AML-193 (cell line): ENCODE measurements at places on chromosomes 7 and 10.

GRCh38 chr7:158689488-158689887 is 15.1 kb downstream of the NCAPG2 start:
- no peak for DNase-seq

- peak; percentile 87 for DNase-seq
Measured at GRCh38 chr7:155206318-155207020, 91.2 kb upstream of the INSIG1 start.

- no peak for DNase-seq
Measured at GRCh38 chr7:22338877-22339276, 18.1 kb downstream of the RAPGEF5 start.

- DNase-seq = peak; percentile 21
Measured at GRCh38 chr10:74213571-74214162, 62.6 kb downstream of the ADK start.

- DNase-seq = no peak
Measured at GRCh38 chr10:127090138-127090537, 106.3 kb downstream of the INSYN2A start.

GRCh38 chr7:47709051-47709450 is 127.1 kb upstream of the TNS3 start:
- no peak for DNase-seq

DNA sequence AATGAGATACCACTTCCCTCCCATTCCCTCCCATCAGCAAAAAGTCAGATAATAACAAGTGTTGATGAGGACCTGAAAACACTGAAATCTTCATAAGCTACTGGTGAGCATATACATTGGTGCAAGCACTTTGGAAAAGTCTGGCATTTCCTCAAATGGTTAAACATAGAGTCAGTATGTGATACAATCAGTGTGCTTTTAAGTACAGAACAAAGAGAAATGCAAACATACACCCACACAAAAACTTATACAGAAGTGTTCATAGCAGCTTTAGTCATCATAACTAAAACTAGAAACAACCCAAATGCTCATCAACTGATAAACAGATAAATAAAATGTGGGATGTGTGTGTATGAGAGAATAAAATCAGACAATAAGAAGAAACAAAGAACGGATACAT is 261.9 kb downstream of the ELMO1 start:
- DNase-seq = no peak

GRCh38 chr10:662223-662605 is 27.3 kb downstream of the DIP2C start:
- DNase-seq = no peak

DNA sequence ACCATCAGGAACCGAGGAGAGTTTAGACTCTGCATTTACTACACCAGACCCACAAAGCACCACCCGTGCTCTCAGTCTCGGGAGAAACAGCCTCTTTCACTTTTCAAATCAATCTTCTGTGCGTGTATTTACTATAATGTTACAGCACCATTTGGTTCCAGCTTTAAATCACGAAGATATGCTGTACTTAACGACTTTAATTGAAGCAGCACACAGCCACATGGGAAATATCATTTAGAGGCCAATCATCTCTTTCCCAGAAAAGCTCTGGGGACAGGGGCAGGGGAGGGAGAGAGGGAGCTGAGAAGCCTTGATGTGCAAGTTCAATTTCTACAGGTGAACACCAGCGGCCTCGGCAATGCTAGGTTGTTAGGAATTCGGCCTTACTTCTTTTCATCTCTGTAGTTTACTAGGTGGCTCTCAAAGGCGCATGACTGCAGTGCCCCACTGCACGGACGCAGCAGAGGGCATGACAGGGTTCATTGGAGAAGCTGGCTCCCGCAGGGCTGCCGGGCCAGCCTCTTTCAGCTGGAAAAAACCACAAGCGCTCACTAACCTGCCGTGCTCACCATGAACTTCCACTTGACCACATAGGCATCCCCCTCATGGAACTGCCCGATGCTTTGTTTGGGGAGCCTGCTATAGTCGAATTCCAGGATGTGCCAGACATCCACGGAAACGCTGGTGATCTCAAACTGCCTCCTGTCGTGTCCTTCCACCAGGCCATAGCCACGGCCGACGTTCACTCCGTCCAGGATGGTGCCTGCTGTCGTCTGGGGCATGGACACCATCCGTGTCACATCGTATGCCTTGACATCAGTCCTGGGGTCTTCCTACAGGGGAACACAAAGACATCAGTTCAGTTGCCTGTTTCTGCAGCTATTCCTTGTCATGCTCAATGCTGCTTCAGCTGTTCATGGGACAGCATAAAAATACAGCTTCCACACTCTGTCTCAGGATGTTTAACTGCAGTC is 154.5 kb downstream of the SVIL start:
- DNase-seq = no peak

DNA sequence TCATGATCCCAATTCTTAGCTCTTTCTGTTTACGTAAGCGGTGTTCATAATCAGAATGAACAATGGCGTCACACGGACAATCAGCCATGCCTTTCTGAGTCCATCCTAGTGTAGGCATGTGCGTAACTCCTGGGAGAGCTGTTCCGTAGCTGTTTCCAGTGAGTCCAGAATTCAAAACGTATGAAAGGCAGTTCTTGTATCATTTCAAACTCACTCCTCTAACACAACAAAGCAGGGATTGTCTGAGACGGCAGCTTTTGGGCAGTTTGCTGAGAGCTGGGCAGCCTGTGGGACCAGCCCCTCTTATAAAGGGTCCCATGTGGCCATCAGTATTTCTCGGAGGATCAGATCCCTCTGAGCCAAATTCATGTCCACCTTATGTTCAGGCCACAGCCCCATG is 43.4 kb downstream of the PSPH start:
- no peak for DNase-seq

- no peak for DNase-seq
Measured at GRCh38 chr7:1555813-1556543, at the start of gene TMEM184A. TSS of gene TMEM184A (minus strand) at chr7:1556205. CDS start at chr7:1555484, 721 bp downstream.

GRCh38 chr7:112930787-112931186 is 140.6 kb upstream of the TMEM168 start:
- peak; percentile 86 for DNase-seq

DNA sequence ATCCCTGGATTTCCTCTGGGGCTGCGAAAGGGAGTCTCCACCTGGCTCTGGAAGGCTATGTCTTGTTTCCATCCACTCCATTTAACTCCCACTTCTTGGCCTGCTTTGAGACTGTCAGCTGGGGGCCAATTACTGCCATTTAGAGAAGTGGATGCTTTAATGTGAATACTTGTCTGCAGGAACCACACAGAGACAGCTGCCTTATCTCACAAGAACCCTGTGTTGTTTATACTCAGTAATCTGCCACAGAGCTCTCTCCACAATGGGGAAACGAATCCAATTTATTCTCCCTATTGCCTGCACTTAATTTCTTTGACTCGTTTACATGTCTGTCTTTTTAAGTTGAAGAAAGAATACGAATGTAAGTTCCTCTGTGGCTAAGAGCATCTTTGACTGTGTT is 787.0 kb upstream of the C7orf33 start:
- no peak for DNase-seq

DNA sequence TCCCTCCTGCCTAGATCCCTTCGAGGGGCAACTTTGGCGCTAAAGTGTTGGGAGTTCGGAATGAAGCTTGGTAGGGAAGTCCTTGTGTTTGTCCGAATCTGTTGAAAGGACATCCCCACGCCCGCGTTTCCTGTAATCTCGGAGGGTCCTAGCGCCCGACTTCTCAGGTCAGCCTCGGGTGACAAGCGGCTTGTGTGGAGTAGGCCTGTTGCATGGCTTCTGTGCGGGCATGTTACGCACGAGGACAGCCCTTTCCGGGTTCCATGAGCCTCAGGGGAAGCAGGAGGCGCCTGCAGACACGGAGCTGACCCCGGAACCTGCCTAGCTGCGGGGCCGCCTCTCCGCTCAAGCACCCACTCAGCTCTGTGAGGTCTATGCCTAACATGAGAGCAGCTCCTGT is 28.4 kb upstream of the AP5Z1 start:
- DNase-seq = no peak

DNA sequence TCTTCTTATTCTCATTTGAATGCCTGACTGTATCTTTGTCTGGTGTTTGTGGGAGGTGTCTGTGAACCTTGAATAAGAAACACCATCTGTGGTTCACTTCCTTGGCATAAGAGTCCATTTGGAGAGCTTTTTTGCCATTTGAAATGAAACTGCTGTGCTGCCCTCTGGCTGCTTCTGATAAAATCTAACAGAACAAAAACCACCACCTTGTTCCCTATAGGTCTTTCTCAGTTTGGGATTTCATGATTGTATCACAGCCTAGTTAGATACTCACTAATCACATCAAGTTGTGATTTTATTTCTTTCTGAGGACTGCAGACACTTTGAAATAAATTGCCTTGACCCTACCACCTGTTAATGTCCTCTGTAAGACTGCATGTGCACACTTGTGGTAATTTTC is 102.7 kb upstream of the FAM13C start:
- no peak for DNase-seq

DNA sequence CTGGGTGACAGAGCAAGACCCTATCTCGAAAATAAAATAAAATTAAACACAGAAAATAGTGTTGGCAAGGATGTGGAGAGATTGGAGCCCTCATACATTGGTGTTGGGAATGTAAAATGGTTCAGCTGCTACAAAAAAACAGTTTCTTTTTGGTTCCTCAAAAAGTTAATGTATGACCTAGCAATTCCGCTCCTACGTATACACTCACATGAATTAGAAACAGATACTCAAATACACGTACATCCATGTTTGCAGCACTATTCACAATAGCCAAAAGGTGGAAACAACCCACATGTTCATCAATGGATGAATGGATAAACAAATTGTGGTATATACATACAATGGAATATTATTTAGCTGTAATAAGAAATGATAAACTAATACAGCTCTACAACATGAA is 28.4 kb upstream of the CHCHD3 start:
- DNase-seq = no peak

DNA sequence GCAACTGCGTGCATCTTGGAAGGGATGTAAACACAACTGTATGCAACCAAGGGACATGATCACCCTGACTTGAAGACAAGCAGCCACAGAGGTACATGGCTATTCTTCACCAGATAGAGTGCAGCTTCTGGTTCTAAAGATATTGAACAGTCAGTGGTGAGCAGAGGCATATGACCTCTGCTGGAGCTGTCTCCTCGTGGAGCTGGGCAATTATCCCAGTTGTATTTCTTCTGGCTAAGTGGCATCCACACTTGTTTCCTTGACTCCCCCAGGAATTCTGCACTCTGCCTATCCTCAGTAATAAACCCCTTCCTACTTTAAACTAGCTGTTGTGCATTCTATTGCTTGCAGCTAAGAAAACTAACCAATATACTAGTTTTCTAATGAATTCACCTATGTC is 216.8 kb downstream of the THSD7A start:
- no peak for DNase-seq

DNA sequence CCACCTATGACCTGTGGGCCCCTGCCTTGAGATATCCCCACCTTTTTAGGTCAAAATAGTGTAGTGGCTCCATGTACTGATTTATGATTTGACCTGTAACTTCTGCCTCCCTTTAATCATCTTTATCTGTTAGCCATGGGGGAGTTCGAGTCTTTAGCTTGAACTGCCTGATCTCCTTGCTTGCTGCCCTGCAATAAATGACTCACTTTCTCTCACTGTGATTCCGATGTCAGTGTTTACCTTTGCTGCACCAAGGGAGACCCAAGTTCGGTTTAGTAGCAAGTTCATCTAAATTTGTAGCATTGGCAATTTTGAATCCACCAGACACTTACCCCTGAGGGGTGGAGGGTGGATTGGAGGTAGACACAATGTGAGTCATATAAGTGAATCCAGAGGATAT is 814.6 kb upstream of the AUTS2 start:
- DNase-seq = no peak

GRCh38 chr10:19952224-19953010 is 136.2 kb downstream of the PLXDC2 start:
- no peak for DNase-seq

DNA sequence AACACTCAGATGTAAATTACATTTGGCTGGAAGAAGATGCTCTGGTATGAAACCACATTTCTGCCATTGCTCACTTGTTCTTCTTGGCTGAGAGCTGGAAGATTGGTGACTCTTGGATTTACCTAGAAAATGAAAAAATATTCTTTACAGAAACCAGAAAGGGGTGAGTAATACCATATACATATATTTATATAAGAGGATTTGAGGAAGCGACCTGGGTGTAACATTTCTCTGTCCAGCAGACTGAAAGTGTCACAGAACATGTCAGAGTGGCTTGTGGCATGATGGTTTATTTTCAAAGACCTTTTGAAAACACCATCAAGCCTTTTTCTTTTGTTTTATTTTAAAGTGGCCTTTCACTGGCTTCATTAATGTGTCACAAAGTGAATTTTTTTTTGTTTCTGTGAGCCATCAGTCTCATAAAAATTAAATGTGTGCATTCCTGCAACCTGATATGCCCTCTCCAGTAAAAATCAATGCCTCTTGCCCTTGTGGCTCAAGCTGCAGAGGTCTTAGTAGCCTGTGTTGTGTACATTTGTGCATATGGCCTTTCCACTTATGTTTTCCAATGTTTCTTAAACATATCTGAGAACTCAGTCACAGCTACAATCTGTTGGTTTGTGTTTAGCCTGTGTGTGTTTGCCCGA is 23.5 kb downstream of the CREB5 start:
- DNase-seq = no peak

DNA sequence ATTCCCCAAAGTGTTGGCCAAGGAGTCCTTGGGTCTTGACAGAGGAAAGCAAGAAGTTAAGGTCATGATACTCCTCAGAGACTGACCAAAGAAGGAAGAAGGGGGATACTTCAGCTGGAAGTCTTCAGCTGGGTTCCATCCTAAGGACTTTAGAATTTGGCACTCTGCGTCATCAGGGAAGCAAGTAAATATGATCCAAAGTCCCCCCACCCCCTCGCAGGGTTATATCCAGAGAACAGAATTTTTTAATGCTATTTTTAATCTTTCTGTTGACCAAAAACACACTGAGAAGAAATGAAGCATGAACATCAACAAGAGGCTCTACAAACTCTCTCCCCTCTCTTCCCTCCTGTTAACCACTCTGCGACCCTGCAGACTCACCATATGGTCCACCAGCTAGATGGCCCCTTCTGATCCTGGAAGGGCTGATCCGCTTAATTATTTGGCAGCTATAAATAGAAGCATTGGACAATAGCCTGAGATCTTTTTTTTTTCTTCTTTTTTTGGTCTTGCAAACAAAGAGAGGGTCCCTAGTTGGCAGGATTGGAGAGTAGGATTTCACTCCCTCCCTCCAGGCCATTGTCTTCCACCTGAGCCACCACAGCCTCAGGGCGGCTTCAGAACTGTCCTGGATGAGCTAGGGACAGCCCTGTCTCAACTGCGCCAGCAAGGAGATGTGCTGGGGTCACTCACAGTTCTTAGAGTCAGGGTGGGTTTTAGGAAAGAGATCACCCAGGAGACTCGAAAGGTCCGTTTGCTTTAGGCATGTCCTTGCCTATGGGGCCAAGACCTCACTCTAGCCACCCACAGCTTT is 196.0 kb downstream of the KCNMA1 start:
- no peak for DNase-seq
